ENCODE measurements at places on chromosomes 13 and 19. TPM values are rescaled to one million over a fixed set of nuclear protein-coding genes. Genes with fewer than 3 reads are reported as not detected.

DCT gene
- total RNA-seq = not detected

- H3K4me3 ChIP-seq = no peak overlapping the region
- no peaks in the 10 kb centered on the region for H3K27me3 ChIP-seq
These were observed 978.3 kb downstream of the UQCRFS1 start for GRCh38 chr19:28234637-28235036.

ADGRE2 gene
- total RNA-seq = 2.7 TPM

DNA sequence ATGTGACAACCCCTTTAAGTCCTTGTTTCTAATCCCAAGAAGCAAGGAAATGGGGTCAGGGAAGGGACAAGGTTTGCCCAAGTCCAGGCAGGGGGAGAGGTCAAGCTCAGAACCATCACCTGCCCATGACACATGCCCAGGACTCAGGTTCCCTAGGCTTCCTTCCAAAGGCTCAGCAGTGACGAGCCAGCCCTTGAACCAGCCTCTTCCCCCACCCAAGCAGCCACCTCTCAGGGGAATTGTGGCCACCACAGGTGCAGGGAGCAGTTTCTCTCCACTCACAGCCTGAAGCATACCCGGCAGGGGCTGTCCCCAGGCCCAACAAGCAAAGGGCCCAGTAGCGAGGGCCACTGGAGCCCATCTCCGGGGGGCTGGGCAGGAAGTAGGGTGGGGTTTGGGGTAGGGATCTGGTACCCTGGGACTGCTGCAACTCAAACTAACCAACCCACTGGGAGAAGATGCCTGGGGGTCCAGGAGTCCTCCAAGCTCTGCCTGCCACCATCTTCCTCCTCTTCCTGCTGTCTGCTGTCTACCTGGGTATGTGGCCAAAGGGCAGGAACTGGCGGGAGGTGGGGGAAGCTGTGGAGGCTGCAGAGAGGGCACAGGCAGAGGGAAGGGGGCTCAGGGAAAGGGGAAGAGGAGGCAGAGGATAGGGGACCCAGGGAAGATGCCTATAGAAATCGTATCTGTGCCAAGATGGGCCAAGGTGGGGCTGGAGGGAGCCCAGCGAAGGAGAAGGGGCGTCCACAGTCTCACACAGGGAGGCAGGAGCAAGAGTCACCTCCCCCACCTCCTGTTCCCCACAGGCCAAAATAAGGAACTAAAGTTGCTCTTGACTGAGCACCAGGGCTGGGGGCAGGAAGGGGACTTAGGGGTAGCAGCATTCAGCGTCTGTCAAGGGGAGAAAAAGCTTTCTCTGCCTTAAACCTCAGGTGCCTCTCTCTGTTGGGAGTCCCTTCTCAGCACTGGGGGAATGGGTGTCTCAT, at the start of gene CD79A:
TSS of gene CD79A (plus strand) at position 433 of the 986 bp plus-strand sequence. CDS start at position 459, 26 bp downstream.
- DNase-seq = no peak
- H3K27ac ChIP-seq = peak within 1 kb of the TSS; percentile 67
- no peak within 1 kb of the TSS for H3K4me3 ChIP-seq
- peaks cover 46% of the 10 kb centered on the region for H3K4me1 ChIP-seq

ZNF208 gene
- 0.05 TPM for total RNA-seq

DNA sequence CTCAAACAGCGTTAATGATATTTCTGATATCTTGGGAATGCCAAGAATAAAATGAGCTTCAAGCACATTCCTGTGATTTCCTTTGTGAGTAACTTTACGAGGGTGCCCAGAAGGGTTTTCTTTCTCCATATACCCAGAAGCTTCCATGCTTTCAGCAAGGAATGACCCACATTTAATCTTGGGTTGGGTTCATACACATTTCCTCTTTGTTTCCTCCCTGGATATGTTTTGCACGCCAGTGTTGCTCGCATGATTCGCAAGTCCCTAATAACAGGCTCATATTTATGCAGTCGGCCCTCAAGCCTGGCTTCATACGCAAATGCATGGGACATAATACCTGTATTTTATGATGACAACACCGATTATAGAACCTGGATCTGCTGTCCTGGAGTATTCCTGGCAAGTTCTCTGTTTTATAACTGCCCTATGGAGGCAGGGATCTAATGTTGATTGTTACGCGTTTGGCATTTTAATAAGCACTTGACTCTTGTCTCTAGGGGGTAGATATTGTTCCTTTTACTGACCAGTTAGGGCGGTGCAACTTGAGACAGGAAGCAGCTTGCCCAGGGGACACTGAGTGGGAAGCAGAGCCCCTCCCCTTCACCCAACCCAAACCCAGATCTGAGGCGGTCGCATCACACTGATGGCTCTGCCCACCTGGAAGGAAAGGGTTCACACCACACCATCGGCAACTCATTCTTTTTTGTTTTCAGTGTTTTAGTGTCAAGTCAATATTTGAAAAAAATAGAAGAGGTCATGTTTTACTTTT, 220.4 kb upstream of the SOX1 start:
- no peak for DNase-seq
- peaks cover 7% of the 10 kb centered on the region for H3K27me3 ChIP-seq
- no peak overlapping the region for H3K27ac ChIP-seq

- no peak overlapping the region for H3K27ac ChIP-seq
- no peaks in the 10 kb centered on the region for H3K36me3 ChIP-seq
These were observed 32.9 kb upstream of the KCTD15 start for GRCh38 chr19:33763633-33764371.

LGALS16 gene
- total RNA-seq = not detected

DNA sequence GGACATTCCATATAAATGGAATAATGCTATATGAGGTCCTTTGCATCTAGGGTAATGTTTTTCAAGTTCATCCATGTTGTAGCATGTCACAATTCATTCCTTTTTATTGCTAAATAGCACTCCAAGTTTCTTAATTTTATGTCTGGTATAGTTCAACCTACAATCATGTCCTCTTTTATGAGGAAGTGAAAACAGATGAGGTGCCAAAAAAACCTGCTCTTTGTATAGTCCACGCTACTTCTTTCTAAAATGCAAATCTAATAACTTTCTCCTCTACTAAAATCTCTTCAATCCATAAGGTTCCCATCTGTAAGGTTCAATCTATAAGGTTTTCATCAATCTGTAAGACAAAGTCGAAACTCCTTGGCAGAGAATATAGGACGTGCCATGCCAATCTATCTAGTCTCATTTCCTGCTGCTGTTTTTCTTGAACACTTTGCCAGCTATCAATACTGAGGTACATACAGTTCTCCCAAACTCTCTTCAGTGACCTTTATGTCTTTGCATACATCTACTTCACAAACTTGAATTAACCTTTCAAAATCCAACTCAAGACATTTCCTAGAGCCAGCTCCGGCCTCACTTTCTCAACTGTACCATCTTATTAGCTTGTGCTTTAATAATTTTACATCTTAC, 33.7 kb downstream of the INTS6 start:
- DNase-seq = no peak
- no peak overlapping the region for H3K4me3 ChIP-seq
- H3K27me3 ChIP-seq = no peaks in the 10 kb centered on the region
- H3K27ac ChIP-seq = no peak overlapping the region
- peaks cover 67% of the 10 kb centered on the region for H3K36me3 ChIP-seq
- peaks cover 57% of the 10 kb centered on the region for H3K4me1 ChIP-seq

DNA sequence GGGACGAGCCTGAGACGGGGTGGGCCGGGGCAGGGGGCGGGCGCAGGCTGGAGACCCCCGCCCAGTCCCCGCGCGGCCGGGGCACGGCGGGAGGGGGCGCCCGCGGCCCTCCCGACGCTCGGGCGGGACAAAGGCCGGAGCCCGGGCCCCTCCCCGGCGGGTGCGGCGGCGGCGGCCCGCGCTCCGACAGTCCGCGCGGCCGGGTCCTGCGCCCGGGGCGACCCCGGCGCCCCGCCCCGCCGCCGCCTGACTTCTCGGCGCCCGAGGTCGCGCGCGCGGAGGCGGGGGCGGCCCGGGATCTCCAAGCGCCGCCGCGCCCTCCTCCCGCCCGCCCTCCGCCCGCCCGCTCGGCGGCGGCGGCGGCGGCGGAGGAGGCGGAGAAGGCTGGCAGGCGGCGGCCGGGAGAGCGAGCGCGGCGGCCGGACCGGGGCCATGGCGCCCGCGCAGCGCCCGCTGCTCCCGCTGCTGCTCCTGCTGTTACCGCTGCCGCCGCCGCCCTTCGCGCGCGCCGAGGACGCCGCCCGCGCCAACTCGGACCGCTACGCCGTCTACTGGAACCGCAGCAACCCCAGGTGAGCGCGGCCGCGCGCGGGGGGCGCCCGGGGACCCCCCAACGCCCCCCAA, at the start of gene EFNA2:
TSS of gene EFNA2 (plus strand) at position 137 of the 624 bp plus-strand sequence. CDS start at position 433, 296 bp downstream.
- no peaks in the 10 kb centered on the region for H3K36me3 ChIP-seq
- H3K4me3 ChIP-seq = peak within 1 kb of the TSS; percentile 22
- no peak within 1 kb of the TSS for H3K27ac ChIP-seq
- no peaks in the 10 kb centered on the region for H3K4me1 ChIP-seq

DNA sequence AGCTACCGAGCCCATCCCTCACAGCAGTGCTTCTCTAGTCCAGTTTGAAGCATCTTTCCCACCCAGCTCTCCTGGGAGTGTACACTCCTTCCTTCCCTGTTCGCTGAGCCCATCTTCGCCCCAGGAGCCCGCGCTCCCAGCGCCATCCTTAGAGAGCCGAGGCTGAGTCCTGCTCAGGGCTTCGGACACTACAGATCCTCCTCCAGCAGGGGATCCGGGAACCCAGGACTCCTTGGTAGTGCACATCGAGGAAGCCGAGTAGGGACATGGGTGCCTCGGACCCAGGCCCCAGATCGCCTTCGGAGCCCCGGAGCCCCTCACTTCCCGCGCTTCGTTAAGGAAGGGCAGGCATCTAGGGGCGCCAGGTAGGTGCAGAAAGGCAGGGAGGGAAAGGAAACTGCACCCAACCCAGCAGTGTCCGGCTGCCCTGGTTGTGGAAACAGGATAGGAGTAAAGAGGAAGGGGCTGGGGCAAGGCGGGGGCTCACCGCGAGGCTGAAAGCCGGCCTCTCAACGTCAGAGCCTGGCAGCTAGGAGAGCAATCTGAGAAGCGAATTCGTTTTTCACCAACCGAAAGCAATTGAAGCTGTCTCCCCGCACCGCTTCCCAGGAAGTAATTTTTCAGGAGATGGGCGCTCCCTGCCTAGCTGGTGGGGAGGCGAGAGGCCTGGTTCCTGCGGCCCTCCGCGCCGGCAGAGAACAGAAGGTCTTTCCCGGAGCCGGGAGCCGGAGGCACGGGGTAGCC, 1.0 kb downstream of the PDX1 start:
- H3K36me3 ChIP-seq = no peaks in the 10 kb centered on the region
- H3K4me3 ChIP-seq = peak overlapping the region; percentile 41
- H3K27me3 ChIP-seq = peaks cover 80% of the 10 kb centered on the region
- peaks cover 8% of the 10 kb centered on the region for H3K4me1 ChIP-seq
- no peak for DNase-seq

MED26 gene
- total RNA-seq = 13.4 TPM

DNA sequence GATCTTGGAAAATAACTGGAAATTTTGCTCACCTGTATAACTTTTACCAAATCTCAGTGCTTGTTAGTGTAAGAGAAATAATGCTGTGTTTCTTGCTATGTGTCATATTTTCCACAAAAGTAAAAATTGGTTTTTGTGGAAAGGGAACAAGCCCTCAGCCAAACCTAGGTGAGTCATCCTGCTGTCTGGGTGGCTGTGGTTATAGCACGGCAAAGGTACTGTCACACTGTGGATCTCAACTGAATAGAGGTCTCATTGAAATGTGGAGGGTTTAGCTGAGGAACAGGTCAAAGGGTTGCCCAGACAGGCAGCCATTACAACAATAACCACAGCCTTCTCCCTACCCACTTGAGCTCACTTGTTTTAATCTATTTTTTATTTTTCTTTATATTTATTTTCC, 338.8 kb upstream of the DACH1 start:
- H3K27ac ChIP-seq = no peak overlapping the region
- no peaks in the 10 kb centered on the region for H3K36me3 ChIP-seq
- no peak for DNase-seq

GRCh38 chr13:21957833-21958232, 287.0 kb downstream of the FGF9 start:
- H3K27me3 ChIP-seq = no peaks in the 10 kb centered on the region
- H3K4me1 ChIP-seq = no peaks in the 10 kb centered on the region
- H3K4me3 ChIP-seq = no peak overlapping the region

CHERP gene
- total RNA-seq = 79.1 TPM

NXNL1 gene
- total RNA-seq = not detected

DNA sequence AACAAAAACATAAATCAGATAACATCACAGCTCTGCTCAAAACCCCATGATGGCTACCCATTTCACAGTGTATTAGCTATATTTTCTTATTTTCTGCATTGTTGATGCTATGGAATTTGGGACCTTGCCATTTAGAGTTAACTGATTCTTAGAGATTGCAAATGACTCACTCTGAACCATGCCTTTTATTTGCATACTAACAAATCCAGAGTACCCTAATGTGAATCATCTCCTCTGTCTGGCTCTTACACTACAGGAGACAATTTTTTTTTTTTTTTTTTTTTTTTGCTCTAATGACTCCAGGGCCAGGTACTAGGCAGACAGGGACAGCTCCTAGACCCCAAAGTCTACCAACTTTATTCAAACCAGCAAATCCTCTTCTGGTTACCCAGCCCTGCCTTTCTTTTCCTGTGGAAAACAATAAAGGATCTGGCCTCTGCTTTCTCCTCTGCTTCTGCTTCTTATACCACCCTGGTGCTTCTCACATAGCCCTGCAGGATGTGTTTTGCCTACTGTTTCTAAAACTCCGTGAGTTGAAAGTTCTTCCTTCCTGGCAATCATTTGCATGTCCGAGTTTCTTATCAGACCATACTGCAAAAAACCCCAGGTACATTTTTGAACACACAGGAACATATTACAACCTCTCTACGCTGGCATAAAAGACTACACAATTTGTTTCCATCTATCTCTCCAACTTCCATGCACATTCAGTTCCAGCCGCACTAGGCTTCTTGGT, 10.6 kb upstream of the ZNF460 start:
- no peak for DNase-seq
- no peaks in the 10 kb centered on the region for H3K4me1 ChIP-seq
- no peak overlapping the region for H3K4me3 ChIP-seq
- H3K36me3 ChIP-seq = peaks cover 3% of the 10 kb centered on the region

DNA sequence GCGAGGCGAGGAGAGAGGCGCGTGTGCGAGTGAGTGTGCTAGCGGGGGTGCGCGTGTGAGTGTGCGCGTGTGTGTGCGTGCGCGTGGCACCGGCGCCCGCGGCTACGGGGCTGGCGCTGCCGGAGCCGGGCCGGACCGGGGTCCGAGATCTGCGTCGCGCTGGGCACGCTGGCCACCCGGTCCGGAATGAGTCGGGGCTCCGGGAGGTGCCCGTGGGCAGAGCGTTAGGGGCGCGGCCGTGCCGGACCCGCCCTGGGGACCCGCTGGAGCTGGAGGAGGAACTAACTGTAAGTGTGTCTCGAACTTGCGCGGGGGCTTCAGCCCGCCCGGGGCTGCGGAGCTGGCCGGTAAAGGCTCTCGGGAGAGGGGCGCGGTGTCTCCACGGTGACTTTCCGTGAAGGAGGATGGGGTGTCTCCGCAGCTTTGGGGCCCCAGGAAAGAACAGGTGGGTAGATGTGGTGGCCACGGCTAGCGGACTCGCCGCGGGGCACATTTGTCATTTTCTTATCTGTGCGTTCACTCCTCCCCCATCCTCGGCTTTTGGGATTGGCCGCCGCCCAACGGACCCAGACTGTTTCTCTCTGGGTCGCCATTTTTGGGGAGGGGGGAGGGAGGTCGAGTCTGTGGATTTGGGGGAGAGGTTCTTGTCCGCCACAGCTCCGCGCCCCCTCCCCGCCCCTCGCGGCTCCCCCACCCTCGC, 10.1 kb upstream of the SOX1 start:
- no peak for DNase-seq
- no peak overlapping the region for H3K4me3 ChIP-seq
- H3K27me3 ChIP-seq = peaks cover 67% of the 10 kb centered on the region
- no peaks in the 10 kb centered on the region for H3K36me3 ChIP-seq
- H3K4me1 ChIP-seq = no peaks in the 10 kb centered on the region

GRCh38 chr19:4376671-4376990, 23.7 kb downstream of the SH3GL1 start:
- H3K27ac ChIP-seq = peak overlapping the region; percentile 3
- H3K4me3 ChIP-seq = no peak overlapping the region
- H3K27me3 ChIP-seq = no peaks in the 10 kb centered on the region
- no peak for DNase-seq
- peaks cover 52% of the 10 kb centered on the region for H3K4me1 ChIP-seq
